Frontal cortex (tissue), 4 donors: ENCODE measurements at places on chromosomes 1 and 21. TPM values are rescaled to one million over a fixed set of nuclear protein-coding genes. Genes with fewer than 3 reads are reported as not detected.

- no peak for DNase-seq
Observed at GRCh38 chr1:5492846-5493245, 499.4 kb downstream of the NPHP4 start.

CHI3L2 gene
- total RNA-seq, result 0.41 TPM

GRCh38 chr1:100217834-100218233 lies 31.8 kb downstream of the DBT start:
- no peak for DNase-seq

DMRTA2 gene
- 1.2 TPM for total RNA-seq

GRCh38 chr1:75394386-75395139 lies 216.4 kb downstream of the SLC44A5 start:
- DNase-seq, result no peak

- DNase-seq, result no peak
Observed at GRCh38 chr1:66853379-66853778, 52.3 kb upstream of the INSL5 start.

- no peak for DNase-seq
Observed at GRCh38 chr1:244893836-244894235, 29.5 kb upstream of the HNRNPU start.
